ENCODE measurements at places on chromosomes 11 and 22.

- DNase-seq, result no peak
- no peaks in the 10 kb centered on the region for H3K36me3 ChIP-seq
Observed at GRCh38 chr22:25628494-25628893, 64.0 kb downstream of the GRK3 start.

DNA sequence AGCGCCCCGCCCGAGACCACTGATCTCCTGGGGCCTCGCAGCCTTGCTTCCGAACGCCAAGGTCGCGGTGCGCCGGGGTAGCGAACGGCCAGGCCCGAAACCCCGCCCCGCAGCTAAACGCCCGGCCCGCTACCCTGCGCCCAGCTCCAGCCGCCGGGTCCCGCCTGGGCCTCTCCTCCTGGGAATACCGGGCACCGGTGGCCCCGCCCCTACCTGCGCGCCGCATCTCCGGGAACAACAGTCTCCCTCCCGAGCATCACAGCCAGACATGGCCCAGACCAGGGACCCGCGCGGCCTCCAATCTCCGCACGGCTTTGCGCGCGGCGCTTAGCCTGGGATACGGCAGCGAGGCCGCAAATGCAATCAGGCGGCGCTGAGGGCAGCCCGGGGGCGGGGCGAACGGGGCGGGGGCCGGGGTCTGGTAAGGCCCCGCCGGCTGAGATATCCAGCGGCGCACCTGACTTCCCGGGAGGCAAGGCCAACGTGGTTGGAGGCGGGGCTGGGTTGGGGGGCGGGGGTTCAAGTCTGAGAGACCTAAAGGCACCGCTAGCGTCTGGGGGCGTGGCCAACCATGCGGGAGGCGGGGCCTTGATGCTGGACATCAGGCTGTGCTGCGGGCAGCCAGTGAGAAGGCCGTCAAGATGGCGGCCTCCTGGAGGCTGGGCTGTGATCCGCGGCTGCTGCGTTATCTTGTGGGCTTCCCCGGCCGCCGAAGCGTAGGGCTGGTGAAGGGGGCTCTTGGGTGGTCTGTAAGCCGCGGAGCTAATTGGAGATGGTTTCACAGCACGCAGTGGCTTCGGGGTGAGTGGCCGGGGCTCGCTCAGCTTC lies at the start of the genes APIP and PDHX:
APIP (minus strand) TSS at position 365 of the 828 bp plus-strand sequence; CDS start at position 270, 95 bp downstream.
PDHX (plus strand) TSS at position 604 of the 828 bp plus-strand sequence; CDS start at position 642, 38 bp downstream.
- peaks cover 35% of the 10 kb centered on the region for H3K4me1 ChIP-seq
- H3K27me3 ChIP-seq, result no peaks in the 10 kb centered on the region
- DNase-seq, result peak; percentile 98
- no peaks in the 10 kb centered on the region for H3K36me3 ChIP-seq
- peak within 1 kb of the TSS; percentile 93 for H3K27ac ChIP-seq
- H3K4me3 ChIP-seq, result peak within 1 kb of the TSS; percentile 70

- H3K36me3 ChIP-seq, result no peaks in the 10 kb centered on the region
- DNase-seq, result no peak
- H3K4me3 ChIP-seq, result no peak overlapping the region
Observed at GRCh38 chr22:37146507-37147180, 3.1 kb downstream of the IL2RB start.

- H3K4me1 ChIP-seq, result peaks cover 41% of the 10 kb centered on the region
- DNase-seq, result no peak
- H3K4me3 ChIP-seq, result no peak overlapping the region
Observed at GRCh38 chr11:10731064-10731680, 19.9 kb upstream of the CTR9 start.

GRCh38 chr11:34266090-34266912 lies 91.5 kb downstream of the ABTB2 start:
- no peak overlapping the region for H3K4me3 ChIP-seq
- DNase-seq, result no peak
- no peaks in the 10 kb centered on the region for H3K36me3 ChIP-seq
- peak overlapping the region; percentile 60 for H3K27ac ChIP-seq
- H3K27me3 ChIP-seq, result no peaks in the 10 kb centered on the region

DNA sequence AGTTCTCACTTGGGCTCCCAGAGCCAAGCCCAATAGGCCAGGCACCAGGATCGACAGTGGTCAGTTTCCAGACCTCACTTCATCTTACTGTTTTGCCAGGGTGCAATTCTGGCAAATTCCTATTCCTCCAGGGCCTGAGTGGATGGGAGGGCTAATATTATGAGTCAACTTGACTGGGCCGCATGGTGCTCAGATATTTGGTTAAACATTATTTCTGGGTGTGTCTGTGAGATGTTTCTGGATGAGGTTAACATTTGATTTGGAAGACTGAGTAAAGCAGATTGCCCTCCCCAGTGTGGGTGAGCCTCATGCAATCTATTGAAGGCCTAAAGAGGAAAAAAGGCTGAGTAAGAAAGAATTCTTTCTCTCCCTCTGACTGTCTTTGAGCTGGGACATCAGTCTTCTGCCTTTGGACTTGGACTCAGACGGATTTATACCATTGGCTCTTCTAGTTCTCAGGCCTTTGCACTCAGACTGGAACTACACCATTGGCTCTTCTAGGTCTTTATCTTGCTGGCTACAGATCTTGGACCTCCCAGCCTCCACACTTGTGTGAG lies 132.9 kb upstream of the ZBED5 start:
- H3K4me1 ChIP-seq, result no peaks in the 10 kb centered on the region
- no peak for DNase-seq
- H3K4me3 ChIP-seq, result no peak overlapping the region
- H3K36me3 ChIP-seq, result no peaks in the 10 kb centered on the region
- H3K27ac ChIP-seq, result no peak overlapping the region
- H3K27me3 ChIP-seq, result no peaks in the 10 kb centered on the region

- peaks cover 14% of the 10 kb centered on the region for H3K4me1 ChIP-seq
- no peaks in the 10 kb centered on the region for H3K27me3 ChIP-seq
- H3K36me3 ChIP-seq, result no peaks in the 10 kb centered on the region
- no peak overlapping the region for H3K4me3 ChIP-seq
Observed at GRCh38 chr22:24200619-24201212, 19.4 kb downstream of the SUSD2 start.

DNA sequence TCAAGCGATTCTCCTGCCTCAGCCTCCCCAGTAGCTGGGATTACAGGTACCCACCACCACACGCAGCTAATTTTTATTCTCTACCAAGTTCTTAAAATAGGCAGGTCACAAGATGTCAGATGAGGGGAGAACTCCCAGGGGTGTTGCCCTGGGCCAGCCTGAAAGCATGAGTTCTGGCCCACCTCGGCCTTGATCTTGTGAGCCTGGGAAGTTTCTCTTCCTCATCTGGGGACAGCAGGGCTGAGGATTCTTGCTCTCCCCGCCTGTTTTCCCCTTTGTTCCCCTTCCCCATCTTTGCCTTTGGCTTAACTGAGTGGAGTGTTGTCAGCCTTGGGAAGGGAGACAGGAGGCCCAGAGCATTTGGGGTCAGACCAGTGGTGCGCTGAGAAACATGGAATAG lies 3.5 kb downstream of the PDXP start:
- H3K4me3 ChIP-seq, result no peak overlapping the region
- no peaks in the 10 kb centered on the region for H3K36me3 ChIP-seq
- H3K27ac ChIP-seq, result peak overlapping the region; percentile 68

DNA sequence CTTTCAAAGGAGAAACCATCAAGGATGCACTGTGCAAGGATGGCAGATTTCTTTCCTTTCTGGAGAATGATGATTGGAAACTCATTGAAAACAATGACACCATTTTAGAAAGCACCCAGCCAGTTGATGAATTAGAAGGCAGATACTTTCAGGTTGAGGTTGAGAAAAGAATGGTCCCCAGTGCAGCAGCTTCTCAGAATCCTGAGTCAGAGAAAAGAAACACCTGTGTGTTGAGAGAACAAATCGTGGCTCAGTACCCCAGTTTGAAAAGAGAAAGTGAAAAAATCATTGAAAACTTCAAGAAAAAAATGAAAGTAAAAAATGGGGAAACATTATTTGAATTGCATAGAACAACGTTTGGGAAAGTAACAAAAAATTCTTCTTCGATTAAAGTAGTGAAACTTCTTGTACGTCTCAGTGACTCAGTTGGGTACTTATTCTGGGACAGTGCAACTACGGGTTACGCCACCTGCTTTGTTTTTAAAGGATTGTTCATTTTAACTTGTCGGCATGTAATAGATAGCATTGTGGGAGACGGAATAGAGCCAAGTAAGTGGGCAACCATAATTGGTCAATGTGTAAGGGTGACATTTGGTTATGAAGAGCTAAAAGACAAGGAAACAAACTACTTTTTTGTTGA lies 9.8 kb downstream of the FAM111A start:
- no peak for DNase-seq
- H3K36me3 ChIP-seq, result no peaks in the 10 kb centered on the region
- no peaks in the 10 kb centered on the region for H3K4me1 ChIP-seq
- H3K27me3 ChIP-seq, result no peaks in the 10 kb centered on the region
- H3K4me3 ChIP-seq, result no peak overlapping the region

DNA sequence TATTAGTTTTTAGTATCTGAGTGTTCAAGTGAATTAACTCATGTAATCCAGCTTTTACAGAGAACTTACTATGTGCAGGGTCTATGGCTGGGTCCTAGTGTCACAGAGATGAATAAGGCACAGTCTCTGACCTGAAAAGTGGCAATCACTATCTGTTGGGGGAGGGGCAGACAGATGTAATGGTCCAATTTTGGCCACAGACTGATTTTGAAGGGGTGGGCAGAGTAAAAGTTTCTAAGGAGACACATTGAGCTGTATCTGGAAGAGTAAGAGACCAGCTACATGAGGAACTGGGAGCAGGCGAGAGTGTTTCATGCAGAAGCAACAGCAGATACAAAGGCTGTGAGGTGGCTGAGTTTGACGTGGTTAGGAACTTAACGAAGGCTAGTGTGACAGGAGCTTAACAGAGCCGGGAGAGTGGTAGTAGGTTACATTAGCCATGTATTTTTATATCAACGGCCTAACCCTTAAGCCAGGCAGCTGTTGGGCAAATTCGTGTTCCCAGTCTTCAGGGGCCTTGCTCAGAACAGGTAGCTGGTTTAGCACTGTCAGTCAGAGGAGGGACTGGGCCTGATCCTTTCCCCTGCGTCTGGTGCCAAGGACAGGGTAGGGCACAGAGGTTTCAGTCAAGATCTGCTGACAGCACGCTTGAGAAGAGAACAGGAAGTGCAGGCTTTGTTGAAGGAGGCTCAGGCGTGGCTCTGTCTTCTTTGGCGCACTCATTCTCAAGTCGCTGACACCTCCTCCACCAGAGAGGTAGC lies 1.4 kb upstream of the STIM1 start:
- peak overlapping the region; percentile 98 for H3K4me3 ChIP-seq
- H3K36me3 ChIP-seq, result no peaks in the 10 kb centered on the region
- no peak for DNase-seq

DNA sequence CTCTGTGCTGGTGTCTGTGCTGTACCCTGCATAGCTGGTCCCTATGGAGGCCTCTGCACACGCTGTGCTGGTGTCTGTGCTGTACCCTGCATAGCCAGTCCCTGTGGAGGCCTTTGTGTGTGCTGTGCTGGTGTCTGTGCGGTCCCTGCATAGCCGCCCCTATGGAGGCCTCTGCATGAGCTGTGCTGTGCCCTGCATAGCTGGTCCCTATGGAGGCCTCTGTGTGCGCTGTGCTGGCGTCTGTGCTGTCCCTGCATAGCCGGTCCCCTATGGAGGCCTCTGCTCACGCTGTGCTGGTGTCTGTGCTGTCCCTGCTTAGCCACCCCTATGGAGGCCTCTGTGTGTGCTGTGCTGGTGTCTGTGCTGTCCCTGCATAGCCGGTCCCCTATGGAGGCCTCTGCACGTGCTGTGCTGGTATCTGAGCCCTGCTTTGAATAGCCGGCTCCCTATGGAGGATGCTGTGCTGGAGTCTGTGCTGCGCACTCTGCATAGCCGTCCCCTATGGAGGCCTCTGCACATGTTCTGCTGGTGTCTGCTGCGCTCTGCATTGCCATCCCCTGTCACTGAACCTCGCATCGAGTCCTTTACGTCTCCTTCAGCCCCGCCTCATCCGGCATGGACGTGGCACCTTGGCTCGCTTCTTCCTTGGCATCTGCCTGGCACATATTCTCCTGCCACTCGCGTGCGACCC lies 6.2 kb downstream of the NADSYN1 start:
- H3K27me3 ChIP-seq, result no peaks in the 10 kb centered on the region
- DNase-seq, result no peak
- H3K27ac ChIP-seq, result no peak overlapping the region
- no peak overlapping the region for H3K4me3 ChIP-seq

DNA sequence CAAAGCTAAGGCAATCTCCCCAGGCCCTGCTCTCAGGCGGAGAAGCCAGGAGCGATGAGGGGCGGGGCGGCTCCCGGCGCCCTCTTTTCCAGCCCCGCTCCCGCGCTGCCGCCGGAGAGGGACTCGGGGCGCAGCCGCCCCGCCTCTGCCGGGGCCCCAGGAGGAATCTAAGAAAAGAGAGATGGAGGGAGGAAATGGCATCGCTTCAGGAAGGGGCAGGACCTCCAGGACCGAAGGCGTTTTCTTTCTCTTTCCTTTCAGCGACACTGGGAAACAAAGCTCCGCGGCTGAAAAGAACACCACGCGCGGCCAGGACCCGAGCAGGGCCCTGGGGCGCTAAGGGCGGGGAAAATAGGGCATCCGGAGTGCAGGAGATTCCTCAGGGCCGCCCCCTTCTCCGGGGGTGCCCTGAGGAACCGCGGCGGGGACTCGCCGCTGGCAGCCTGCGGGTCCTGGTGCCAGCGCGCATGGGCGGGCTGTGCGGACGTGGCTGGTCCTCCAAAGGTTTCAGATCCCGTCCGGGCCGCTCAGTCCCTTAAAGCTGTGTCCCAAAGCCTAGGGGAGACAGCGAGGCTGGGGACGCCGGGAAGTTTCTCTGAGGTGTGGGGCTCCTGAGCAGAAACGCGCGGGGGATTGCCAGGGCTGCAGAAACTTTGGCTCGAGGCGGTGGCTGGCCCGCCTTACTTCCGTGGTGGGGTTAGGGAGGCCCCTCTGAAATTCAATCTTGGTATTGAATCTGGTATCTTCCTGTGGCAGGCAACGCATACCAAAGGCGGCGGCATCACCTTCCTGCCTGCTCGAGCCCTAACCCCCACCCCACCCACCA lies 2.8 kb upstream of the BSX start:
- H3K36me3 ChIP-seq, result no peaks in the 10 kb centered on the region
- H3K4me1 ChIP-seq, result peaks cover 11% of the 10 kb centered on the region
- DNase-seq, result no peak
- H3K4me3 ChIP-seq, result peak overlapping the region; percentile 46
- H3K27ac ChIP-seq, result no peak overlapping the region

DNA sequence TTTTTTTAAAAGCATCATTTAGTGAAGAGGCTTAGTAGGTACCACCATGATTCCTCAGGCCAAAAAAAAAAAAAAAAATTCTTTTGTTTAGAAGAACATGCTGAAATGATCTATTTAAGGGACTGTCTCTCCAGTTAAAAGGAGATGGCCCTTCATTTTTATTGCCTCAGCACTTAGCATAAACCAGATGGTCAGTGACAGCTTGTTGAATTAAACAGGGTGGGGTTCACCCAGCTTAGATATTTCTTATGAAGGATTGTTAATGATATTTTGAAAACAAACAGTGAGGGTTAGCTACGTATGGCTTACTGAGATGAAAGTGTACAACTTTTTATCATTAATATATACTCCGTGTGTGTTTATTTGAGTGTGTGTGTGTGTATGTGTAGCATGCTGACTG lies 203.7 kb downstream of the FAM181B start:
- no peak overlapping the region for H3K4me3 ChIP-seq
- H3K27ac ChIP-seq, result no peak overlapping the region
- no peaks in the 10 kb centered on the region for H3K36me3 ChIP-seq
- no peaks in the 10 kb centered on the region for H3K4me1 ChIP-seq

- H3K36me3 ChIP-seq, result no peaks in the 10 kb centered on the region
- H3K27ac ChIP-seq, result no peak overlapping the region
- no peak overlapping the region for H3K4me3 ChIP-seq
- H3K27me3 ChIP-seq, result no peaks in the 10 kb centered on the region
Observed at GRCh38 chr11:11584937-11585336, 36.9 kb downstream of the GALNT18 start.

GRCh38 chr11:58134151-58134550 lies 8.8 kb upstream of the OR9I1 start:
- no peaks in the 10 kb centered on the region for H3K4me1 ChIP-seq
- H3K4me3 ChIP-seq, result no peak overlapping the region
- no peaks in the 10 kb centered on the region for H3K36me3 ChIP-seq
- no peak for DNase-seq
- H3K27me3 ChIP-seq, result no peaks in the 10 kb centered on the region
- H3K27ac ChIP-seq, result no peak overlapping the region

Measured in vagina (tissue), 2 donors.